ENCODE measurements at places on chromosomes 16 and 17.

GRCh38 chr17:50475362-50475761, 3.3 kb upstream of the RSAD1 start:
- DNase-seq, result no peak

GRCh38 chr16:84703681-84704080, 3.9 kb downstream of the USP10 start:
- DNase-seq, result no peak

DNA sequence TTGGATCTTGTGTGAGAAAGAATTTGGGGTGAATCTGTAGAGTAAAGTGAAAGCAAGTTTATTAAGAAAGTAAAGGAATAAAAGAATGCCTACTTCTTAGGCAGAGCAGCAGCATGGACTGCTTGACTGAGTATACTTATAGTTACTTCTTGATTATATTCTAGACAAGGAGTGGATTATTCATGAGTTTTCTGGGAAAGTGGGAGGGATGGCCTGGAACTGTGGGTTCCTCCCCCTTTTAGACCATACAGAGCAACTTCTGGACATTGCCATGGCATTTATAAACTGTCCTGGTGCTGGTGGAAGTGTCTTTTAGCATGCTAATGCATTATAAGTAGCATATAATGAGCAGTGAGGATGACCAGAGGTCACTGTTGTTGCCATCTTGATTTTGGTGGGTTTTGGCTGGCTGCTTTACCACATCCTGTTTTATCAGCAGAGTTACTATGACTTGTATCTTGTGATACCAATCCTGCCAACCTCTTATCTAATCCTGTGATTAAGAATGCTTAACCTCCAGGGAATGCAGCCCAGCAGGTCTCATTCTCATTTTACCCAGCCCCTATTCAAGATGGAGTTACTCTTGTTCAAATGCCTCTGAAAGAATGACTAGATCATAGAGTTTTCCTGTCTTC, 58.7 kb downstream of the HSD17B2 start:
- DNase-seq, result no peak

DNA sequence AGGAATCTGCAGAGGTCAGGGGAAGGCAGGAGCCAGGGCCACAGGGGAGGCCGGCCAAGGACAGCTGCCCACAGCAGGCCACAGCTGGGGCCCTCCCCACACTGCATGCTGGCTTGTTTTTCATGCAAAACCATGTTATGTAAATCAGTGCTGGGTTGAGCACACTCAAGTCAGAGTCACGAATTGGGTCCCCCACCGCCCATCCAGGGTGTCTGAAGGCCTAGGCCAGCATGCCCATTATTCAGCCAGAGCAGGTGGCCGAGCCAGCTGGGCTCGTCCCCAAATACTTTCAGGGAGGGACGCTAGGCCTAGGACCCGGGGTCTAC, 51.2 kb upstream of the TOB1 start:
- DNase-seq, result no peak

DNA sequence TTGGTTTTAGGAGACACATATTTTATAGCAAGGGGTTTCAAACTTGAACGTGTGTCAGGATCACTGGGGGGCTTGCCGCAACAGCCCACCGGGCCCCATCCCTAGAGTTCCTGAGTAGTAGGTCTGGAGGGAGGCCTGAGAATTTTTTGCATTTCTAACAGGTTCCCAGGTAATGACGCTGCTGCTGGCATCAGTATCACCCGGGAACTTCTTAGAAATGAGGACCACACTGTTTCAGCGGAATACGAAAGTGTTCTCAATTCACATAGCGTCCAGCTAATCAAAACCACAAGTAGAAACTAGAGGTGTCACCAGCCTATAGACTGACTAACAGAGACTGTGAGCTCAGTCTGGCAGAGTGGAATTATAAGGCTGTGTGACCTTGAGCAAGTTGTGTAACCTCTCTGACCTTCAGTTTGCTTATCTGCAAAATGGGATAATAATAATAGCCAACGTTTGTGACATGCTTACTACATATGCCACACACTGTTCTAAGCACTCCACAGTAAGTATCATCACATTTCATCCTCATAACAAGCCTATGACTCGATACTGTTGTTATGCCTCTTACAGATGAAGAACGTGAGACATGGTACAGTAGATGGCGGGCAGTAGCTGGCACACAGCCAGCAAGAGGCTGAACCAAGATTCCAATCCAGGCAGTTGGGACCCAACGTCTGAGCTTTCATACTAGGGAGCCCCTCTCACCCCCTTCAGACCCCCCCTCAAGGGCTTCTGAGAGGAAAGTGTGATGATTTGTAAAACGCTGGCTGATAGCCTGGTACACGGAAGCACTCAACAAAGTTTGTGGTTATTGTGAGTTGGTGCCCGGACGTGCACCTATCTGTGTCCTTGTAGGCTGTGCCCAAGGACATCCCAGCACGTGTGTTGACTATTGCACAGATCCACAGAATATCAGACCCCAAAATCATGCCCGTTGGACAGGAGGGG, 4.6 kb upstream of the ICAM2 start:
- DNase-seq, result no peak

- DNase-seq, result no peak
Observed at GRCh38 chr16:80202831-80203413, 337.9 kb upstream of the DYNLRB2 start.

DNA sequence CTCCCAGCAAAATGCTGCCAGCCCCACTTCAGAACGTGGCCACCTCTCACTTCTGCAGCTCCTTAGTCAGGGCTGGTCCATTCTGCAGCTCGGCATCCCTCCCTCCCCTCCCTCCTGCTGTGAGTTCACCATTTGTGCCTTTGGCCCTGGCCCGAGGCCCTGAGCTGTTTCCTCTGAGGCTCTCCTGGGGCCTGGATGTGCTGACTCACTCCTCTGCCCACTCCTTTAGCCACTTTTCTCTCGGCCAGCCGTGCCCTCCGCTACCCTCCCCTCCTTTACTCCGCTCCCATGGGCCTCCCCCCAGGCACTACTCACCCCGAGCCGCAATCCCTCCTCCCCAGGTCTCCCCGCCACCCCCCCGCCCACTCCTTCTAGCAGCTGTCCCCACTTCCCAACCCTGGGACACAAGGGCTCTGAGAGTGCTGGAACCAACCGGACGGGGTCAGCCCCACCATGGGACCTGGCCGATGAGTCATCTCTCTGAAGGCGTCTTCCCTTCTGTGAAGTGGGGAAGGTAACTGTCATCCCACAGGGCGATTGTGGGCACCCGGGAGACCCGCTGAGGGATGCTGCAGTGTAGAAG, 11.5 kb downstream of the KCNG4 start:
- DNase-seq, result no peak

GRCh38 chr16:1530349-1530882, 3.0 kb upstream of the TMEM204 start:
- DNase-seq, result no peak

Data from stimulated activated CD8-positive, alpha-beta memory T cell treated with anti-CD3 and anti-CD28 coated beads, Interleukin-7, amount 100 ng/mL, for 1 hour (primary cell).